Endothelial cell (in vitro differentiated cells): ENCODE measurements at places on chromosomes 1 and 21.

GRCh38 chr21:31334648-31335121 is 9.4 kb downstream of the TIAM1 start:
- no peak for DNase-seq

DNA sequence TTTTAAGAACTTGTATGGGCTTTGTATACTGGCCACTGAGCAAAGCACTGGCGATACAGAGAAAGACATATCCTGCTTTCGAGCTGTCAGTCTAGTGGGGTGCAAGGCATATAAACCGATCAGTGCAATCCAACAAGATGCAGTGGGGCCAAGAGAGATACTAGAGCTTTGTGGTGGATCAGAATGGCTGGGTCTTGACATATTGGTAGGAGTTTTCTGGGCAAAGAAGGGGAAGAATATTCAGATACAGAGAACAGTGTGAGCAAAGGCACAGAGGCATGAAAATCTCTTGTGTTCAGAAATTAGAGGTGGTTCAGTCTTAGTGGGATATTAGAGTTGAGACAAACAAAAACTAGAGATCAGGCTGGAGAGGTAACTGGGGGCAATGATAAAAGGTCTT is 49.2 kb downstream of the FOXO6 start:
- no peak for DNase-seq

DNA sequence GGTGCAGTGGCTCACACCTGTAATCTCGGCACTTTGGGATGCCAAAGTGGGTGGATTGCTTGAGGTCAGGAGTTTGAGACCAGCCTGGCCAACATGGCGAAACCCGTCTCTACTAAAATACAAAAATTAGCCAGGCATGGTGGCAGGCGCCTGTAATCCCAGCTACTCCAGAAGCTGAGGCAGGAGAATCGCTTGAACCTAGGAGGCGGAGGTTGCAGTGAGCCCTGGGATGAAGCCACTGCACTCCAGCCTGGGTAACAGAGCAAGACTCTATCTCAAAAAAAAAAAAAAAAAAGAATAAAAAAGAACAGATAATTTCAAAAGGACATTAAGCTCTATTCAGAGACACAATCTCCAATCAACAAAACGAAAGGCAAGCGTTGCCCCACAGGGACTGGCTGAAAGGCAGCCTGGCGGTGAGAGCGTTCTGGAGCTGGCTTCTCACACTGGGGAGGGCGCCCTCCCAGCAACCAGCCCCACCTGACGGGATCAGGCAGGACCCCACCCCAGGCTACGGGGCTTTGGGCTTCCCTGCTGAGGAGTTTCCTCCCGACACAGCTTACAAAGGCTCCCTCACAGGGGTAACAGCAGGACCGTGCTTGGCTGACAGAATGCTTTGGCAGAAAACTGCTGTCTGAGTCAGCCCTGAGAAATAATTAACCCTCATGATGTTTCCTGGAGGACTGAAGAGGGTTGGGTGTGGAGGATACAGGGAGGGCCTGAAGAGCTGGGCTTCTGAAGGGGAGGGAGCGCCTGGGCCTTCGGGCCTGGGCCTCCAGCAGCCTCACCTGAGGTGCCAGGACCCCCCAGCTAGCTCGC is 31.1 kb upstream of the SRP9 start:
- peak; percentile 9 for DNase-seq

GRCh38 chr1:211653293-211653692 is 22.1 kb downstream of the NEK2 start:
- DNase-seq = no peak

GRCh38 chr1:227905573-227906487 is 41.9 kb downstream of the WNT9A start:
- DNase-seq = no peak

- DNase-seq = no peak
Observed at GRCh38 chr1:203128716-203129500, 1.4 kb downstream of the ADORA1 start.

GRCh38 chr1:47479664-47480063 is 41.8 kb downstream of the FOXD2 start:
- DNase-seq = no peak

DNA sequence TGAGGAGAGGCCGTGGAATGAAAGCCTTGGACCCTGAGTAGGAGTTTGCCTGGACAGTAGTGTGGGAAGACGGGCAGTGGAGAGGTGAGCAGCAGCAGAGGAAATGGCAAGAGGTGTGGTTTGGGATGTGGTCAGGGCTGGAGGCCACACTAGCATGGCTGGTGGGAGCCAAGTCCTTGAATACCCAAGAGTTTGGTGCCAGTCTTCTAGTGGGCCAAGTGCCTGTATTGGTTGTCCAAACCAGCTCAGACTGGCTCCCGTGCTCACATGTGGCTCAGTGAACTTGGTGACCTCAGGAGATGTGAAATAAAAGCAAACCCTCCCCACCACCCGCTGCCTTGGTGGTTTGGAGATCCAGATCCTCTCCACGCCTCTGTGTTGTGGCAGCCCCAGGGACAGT is 2.4 kb downstream of the GUCA2A start:
- DNase-seq = no peak

DNA sequence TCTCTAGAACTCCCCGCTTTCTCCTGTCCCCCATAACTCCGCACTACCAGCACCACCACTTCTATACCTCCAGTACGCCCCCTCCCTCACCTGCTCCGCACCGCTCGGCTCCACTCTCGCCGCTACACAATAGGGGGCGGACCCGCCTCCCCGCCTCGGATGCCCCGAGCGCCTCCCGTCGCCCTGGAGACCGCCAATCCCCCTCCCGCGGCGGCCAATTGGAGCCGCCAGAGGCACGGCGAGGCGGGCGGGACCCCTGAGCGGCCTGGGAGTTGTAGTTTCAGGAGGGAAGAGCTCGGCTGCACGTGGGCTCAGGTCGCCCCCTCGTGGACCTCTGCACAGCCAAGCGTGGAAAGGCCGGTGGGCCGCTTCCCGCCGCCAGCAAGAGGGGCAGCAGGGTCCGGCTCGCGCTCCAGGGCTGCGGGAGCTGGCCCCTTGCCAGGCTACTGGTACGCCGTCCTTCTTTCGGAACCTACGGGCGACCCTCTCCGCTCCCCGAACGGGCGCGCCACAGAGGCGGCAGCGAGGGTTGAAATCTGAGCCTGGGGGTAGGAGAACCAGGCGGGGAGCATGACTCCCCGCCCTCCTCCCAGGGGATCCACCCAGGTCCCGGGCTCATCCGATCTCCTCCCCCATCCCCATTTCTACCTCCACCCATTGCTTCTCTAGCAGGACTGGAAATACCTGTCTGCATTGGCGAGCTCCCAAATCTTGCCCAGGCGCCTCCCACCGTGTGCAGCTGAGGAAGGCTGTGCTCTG is at the start of gene IGSF9:
TSS of gene IGSF9 (minus strand) at position 131 of the 759 bp plus-strand sequence. CDS start 2,159 bp downstream, outside the sequence.
- DNase-seq = peak; percentile 88

DNA sequence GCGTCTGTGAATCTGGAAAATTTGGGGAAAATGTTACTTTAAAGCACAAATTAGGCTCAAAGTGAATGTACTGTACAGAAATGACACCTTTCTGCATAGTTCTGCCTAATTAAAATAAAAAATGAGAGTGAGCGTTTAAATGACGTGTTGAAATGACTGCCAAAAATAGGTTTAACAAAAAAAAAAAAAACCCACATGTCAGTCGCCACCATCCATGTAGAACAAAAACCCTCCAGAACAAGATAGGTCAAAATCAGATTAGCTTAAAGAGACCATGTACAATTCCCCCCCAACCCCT is 745 bp downstream of the PARP1 start:
- no peak for DNase-seq

- no peak for DNase-seq
Observed at GRCh38 chr1:247332623-247333361, 1.1 kb upstream of the ZNF496 start.

GRCh38 chr21:46131838-46132651 is 23.3 kb downstream of the FTCD start:
- DNase-seq = no peak

DNA sequence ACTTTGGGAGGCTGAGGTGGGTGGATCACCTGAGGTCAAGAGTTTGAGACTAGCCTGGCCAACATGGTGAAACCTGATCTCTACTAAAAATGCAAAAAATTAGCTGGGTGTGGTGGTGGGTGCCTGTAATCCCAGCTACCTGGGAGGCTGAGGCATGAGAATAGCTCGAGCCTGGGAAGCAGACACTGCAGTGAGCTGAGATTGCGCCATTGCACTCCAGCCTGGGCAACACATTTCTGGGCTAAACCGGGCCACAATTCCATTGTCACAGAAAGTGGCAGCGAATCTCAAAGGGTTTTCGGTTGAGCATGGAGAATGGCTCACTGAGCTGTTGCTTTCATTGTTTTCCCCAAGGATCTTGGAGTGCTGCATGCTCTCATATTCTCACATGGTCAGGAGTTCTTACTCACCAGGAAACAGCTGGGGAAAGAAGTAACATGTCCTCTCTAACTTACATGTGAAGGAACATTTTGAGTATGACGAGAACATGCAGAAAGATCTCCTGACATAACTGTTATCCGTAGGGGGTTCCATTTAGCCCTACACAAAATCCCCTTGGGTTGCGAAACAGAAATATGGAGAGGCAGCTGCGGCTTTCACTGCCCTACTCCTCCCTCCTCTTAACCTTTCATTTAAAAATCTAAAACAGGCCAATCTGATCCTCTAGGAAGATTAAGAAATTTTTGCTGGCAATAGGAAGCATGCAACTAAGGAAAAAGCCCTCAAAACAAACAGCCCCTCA is 341.1 kb downstream of the PCP4 start:
- DNase-seq = no peak

DNA sequence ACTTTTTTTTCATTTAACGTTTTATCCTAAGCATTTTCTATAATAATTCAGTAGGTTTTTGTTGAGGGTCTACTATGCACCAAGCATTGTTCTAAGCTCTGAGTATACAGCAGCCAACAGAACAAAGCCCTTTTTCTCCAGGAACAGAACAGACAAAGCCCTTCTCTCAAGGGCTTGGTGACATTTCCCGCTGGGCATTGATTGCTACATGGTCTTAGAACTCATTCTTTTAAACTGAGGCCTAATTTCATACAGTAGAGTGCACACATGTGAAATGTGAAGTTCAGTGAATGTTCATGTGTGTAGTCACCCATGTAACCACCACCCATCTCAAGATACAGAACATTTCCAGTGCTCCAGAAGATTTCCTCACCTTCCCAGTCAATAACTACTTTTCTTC is 15.2 kb upstream of the PDIK1L start:
- no peak for DNase-seq

GRCh38 chr1:205568469-205569361 is 63.1 kb downstream of the ELK4 start:
- no peak for DNase-seq

DNA sequence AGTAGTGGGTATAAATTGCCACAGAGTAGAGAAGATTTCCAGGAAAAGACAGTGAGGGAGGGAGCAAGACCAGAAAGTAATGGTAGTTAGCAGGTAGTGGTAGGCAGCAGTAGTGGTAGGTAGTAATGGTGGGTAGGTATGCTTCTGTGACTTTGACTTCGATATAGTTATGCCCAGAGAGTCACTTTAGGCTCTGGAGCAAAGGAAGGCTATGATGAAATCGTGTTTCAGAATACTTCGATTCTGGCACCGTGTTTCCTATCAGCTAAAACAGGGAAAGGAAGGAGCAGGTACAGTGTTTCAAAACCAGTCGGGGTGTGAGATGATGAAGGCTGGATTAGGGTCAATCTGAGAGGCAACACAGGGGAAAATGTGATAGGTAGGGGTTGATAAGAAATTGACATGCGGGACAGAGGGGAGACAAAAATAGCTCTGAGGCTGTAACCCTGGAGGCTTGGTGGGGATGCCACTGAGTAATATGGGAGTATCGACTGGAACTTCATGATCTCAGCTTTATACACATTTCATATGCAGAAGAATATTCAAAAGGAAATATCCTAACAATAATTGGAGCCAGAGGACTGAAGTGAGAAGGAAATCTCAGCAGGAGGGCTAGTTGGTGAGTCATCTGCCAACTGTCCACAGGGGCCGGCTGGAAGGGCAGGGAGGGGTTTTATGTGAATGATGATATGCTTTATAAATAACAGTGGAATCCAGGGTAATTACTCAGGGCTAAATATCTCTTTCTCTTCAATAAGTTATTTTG is 25.2 kb upstream of the TRIM45 start:
- no peak for DNase-seq

DNA sequence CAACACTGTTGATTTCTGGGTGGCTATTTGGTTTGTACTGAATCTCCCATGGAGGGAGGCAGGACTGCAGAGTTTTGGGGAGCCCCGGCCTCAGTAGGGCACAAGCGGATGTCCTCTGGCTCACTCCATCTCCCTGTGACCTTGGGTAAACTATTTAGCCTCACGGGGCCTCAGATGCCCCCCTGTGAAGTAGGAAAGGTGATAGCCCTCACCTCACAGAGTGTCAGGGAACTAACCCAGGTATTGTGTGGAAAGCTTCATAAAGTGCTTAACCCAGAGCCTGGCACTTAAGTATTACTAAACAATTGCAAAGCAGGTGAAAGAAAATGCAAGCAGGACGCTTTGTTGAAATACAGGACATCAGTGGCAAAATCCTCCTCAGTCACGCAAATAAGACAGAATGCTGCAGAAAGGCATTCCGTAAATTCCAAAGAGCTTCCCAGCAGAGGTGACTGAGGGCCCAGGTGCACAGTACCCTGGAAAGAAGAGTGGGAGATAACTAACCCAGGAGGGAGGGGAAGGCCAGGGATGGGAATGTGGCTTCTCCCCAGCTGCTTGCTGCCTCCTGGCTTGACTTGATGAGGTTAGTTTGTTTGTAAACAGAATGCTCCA is 436.3 kb downstream of the PRDM2 start:
- DNase-seq = no peak

GRCh38 chr1:183360473-183360872 is 57.7 kb downstream of the NMNAT2 start:
- DNase-seq = no peak

DNA sequence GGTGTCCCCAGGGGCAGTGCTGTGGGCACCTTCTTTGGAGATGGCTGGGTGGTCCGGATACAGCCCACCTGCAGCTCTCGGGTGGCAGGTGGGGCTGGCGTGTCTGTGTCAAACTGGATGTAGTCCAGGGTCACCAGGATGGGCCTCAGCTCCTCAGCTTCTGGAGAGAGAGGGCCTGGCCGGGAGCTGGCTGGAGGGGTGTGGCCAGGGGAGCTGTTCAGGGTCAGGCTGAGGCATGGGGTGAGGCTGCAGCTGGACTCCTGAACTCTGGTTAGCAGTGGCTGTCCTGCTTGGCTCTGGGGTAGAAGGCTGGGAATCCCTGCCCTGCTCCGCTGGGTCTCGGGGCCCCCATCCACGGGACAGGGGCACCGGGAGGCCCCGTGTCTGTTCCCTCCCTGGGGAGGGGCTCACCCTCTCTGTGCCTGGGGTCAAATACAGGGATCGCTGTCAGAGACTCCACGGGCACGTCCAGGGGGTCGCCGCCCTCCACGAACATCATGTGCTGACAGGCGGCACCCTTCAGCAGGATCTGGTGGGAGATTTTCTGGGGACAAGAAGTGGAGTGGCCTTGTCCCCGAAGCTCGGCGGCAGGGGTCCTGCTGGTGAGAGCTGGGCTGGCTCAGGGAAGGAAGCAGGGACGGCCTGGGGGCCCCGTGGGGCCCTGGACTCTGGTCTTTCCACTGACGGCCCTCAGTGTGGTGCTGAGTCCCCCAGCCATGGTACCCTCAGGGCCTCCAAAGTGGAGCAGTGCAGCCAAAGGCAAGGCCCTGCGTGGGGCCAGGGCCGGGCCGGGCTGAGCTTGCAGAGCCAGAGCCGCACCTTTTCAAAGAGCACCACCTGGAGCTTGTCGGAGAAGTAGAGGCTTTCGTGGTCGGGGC is 4.1 kb upstream of the TMEM52 start:
- DNase-seq = peak; percentile 8
